ENCODE measurements at places on chromosomes 1 and 21.

- DNase-seq: peak; percentile 90
These were observed 2.9 kb upstream of the S100A2 start for GRCh38 chr1:153568367-153569099.

GRCh38 chr1:162823771-162824525 lies 33.4 kb downstream of the HSD17B7 start:
- no peak for DNase-seq

DNA sequence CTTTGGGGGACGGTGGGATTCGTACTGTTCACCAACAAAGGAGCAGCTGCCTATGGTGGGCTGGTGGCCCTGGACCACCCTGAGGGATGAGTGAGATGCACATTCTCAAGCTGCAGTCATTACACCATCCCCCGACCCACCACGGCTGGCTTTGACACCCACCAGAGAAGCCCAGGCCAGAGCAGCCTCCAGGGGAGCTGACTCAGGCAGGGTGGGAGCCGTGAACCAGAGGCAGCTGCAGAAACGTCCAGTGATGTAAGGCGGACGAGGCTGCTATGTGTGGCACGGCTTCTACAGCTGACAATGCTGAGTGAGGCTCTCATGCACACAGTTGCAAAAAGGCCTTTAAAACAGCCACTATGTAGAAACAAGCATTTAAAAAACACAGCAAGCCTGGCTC lies 40.1 kb downstream of the CHAF1B start:
- no peak for DNase-seq

DNA sequence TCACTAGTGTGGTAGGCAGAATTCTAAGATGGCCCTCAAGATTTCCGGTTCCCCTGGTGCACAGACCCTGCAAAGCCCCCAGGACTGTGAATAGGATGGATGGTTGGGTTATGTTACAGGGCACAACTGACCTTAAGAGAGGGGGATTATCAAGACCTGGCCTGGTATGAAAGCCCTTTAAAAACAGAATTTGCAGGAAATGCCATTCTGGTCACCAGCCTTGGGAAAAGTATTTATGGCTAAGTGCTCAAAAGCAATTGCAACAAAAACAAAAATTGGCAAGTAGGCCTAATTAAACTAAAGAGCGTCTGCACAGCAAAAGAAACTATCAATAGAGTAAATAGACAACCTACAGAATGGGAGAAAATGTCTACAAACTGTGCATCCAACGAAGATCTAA lies 144.7 kb upstream of the EDN2 start:
- no peak for DNase-seq

GRCh38 chr1:196678510-196678884 lies 26.7 kb downstream of the CFH start:
- peak; percentile 6 for DNase-seq

GRCh38 chr21:30680586-30680985 lies 37.9 kb downstream of the KRTAP20-3 start:
- no peak for DNase-seq

GRCh38 chr1:10286244-10286643 lies 75.9 kb downstream of the KIF1B start:
- DNase-seq: no peak

GRCh38 chr1:183194527-183195141 lies 8.6 kb downstream of the LAMC2 start:
- peak; percentile 25 for DNase-seq

DNA sequence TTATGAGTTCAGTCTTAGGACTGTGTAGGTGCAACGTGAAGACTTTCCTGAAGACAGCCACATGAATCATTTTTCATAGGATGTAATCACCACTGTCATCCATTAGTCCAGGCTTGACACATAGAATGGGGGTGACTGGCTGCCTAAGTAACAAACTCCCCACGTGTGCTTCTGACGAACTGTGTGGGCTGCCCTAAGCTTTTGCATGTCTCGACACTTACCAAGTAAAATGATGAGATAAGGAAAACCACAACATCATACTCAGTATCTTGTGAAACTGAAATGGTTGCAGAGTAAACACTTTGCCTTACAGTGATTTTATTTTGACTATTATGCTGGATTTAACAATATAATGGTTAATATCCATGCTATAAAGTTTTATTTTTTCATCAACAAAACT lies 19.5 kb downstream of the ERG start:
- DNase-seq: no peak

DNA sequence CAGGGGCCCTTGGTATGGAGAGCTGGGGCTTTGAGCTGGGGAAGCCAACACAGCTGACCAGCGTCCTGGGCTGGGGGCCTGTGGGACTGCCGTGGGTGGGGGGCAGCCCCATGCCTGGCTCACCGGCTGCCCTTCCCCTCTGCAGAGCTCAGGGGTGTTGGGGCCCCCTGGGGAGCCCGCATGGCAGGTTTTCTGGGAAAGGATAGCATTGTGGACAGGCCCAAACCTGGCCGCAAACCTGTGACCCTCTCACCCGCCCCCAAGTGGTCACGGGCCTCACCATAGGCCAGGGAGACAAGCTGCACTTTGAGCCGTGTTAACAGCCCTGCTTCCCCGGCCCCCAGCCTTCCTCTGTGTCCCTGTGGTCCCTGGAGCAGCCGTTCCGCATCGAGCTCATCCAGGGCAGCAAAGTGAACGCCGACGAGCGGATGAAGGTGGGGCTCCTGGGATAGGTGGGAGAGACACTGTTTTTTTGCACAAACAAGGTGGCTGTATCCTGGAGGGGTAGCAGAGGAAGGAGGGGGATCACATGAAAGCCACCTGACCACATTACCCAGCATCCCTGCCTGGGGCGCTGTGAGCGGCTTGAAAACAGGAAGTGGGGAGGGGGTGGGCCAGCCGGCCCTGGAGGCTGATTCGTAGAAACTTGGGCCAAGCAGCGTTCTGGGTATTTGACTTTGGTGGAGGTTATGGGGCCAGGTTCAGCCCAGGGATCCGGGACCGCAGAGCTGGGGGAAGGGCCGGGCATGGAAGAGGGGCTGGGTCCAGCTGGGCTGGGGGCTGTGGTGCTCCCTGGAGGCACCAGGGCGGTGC lies 65.9 kb downstream of the PIK3CD start:
- no peak for DNase-seq

GRCh38 chr1:187245201-187245600 lies 416.5 kb downstream of the PLA2G4A start:
- DNase-seq: no peak

- no peak for DNase-seq
These were observed 6.9 kb upstream of the SRP9 start for GRCh38 chr1:225770561-225771248.

GRCh38 chr1:3065396-3065795 lies 3.6 kb upstream of the PRDM16 start:
- DNase-seq: no peak

GRCh38 chr1:200038981-200039848 lies 11.7 kb downstream of the NR5A2 start:
- DNase-seq: peak; percentile 60

GRCh38 chr1:18480315-18481189 lies at the start of gene KLHDC7A:
Gene KLHDC7A, plus strand, starts transcription at chr1:18480930. Its CDS starts 52 bp downstream, at chr1:18480982.
- DNase-seq: peak; percentile 73

- DNase-seq: no peak
These were observed 27.9 kb downstream of the RIMS3 start for GRCh38 chr1:40637470-40638007.

GRCh38 chr1:30323841-30324240 lies 399.5 kb downstream of the MATN1 start:
- DNase-seq: peak; percentile 23

All from urothelium cell line (cell line).